ENCODE measurements at places on chromosomes 1 and 21.

DNA sequence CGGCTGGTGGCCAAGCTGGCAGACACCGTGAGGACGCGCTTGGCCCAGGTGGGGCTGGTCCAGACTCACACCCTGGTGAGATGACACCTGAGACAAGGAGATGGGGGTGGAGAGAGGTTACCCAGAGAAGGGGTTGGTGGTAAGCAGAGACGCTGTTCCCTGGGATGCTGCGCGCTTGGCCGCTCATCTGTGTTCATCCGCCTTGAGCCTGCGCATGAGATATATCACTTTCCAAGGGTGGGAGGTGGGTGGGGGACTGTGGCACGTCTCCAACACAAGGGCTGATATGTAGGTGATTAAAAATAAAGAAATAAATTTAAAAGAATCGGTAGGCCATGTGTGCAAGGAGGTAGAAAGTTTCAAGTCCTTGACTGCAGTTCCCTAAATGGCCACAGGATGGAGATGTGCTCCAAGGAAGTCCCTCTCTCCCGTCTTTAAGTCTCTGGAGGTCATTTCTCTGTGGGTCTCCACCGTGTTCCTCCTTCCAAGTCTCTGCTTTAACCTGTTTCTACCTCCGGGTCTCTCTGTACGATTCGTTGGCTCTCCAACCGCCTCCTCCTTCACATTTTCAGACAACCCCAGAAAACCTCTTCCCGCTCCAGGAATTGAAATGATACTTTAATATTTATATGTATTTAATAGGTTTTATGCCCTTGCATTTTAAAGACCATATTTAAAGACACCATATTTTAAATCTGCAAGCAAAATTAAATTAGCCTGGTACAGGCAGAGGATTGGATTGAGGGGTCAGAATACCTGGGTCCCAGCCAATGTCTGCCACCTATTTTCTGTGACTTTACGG is 4.5 kb downstream of the TTC24 start:
- DNase-seq: peak; percentile 58

GRCh38 chr1:207014728-207015127 is 17.8 kb downstream of the C1orf116 start:
- DNase-seq: no peak

DNA sequence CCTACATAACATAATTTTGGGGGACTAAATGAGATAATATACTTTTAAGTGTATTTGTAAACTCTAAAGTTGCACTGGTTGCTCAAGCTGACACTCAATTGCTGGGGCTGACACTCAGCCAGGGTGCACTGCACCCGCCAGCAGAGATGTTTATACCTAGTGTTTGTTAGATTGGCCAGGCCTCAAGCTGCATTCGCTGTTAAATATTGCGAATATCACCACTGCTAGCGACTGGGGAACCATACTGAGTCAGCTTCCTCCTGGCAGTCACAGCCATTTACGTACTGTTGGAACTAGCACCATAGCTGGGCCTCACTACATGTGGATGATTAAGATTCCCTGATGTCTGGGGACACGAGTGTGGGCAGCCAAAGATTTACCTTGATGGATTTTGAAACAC is 12.7 kb upstream of the RWDD3 start:
- DNase-seq: no peak

DNA sequence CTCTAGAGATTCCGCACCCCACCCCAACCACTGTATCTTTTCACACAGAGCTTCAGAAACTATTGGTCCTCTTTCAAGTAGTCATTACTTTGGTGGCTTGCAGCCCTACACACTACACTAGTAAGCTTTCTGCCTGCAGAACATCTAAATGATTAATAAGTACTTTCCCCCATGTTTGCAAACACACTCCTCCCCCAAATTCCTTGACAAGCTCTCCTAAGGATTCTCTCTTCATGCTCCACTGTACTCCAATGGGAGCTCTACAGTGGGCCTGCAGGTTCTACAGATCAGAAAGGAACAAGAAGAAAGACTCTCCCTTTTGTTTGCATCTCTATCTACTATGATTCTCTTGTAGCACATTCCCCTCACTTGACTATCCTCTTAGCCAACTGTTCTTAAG is 16.3 kb upstream of the NUF2 start:
- no peak for DNase-seq

DNA sequence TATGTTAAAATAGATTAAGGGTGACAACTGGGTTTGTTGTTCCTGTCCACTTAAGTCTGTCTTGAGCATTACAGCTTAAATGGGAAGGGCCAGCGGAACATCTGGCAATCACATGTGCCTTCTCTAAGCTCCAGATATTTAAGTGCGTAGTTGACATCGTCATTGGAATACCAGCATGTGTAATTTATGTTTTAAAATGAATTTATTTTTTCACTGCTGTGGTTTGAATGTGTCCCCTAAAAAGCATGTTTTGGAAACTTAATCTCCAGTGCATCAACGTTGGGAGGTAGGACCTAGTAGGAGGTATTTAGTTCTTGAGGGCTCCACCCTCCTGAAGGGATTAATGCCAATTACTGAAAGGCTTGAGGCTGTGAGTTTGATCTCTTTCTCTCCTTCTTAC is 13.4 kb downstream of the ZCCHC17 start:
- no peak for DNase-seq

GRCh38 chr21:25381936-25382452 is 225.3 kb downstream of the MRPL39 start:
- DNase-seq: no peak

- DNase-seq: peak; percentile 34
These were observed 859 bp upstream of the ZBTB18 start for GRCh38 chr1:244050014-244050834.

- no peak for DNase-seq
These were observed 40.7 kb downstream of the LPGAT1 start for GRCh38 chr1:211789641-211790464.

- DNase-seq: no peak
These were observed 199.4 kb upstream of the HMCN1 start for GRCh38 chr1:185534801-185535200.

All from stimulated activated naive CD4-positive, alpha-beta T cell (primary cell).